NB4 (cell line): ENCODE measurements at places on chromosomes 3 and 15.

- DNase-seq = peak; percentile 11
These were observed 2.4 kb downstream of the ATP1B3 start for GRCh38 chr3:141878817-141879216.

DNA sequence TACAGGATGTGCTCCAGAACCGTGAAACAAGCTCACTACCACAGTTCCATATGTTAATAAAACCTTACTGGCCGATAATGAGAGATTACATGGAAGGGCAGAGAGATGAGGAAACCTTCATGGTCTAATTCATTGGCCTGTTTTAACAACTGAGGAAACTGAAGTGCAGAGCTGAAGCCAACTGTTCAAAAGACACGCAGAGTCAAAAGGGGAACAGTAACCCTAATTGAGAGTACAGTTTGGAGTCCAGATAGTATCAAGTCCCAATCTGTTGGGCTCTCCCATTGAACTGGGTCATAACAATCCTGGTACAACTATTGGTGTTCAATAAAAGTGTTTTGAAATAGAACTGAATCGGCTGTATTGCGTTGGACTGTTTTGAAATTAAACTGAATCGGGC lies 69.6 kb downstream of the SLC12A8 start:
- no peak for DNase-seq

GRCh38 chr3:150274372-150274771 lies 133.7 kb upstream of the TSC22D2 start:
- no peak for DNase-seq

- DNase-seq = peak; percentile 28
These were observed 19.8 kb downstream of the SCAP start for GRCh38 chr3:47455806-47456452.

- no peak for DNase-seq
These were observed 157.6 kb downstream of the KLF13 start for GRCh38 chr15:31483986-31484951.

- peak; percentile 8 for DNase-seq
These were observed 1058.7 kb downstream of the FHIT start for GRCh38 chr3:60192297-60193114.

GRCh38 chr3:43481375-43481774 lies 140.4 kb downstream of the ANO10 start:
- no peak for DNase-seq

DNA sequence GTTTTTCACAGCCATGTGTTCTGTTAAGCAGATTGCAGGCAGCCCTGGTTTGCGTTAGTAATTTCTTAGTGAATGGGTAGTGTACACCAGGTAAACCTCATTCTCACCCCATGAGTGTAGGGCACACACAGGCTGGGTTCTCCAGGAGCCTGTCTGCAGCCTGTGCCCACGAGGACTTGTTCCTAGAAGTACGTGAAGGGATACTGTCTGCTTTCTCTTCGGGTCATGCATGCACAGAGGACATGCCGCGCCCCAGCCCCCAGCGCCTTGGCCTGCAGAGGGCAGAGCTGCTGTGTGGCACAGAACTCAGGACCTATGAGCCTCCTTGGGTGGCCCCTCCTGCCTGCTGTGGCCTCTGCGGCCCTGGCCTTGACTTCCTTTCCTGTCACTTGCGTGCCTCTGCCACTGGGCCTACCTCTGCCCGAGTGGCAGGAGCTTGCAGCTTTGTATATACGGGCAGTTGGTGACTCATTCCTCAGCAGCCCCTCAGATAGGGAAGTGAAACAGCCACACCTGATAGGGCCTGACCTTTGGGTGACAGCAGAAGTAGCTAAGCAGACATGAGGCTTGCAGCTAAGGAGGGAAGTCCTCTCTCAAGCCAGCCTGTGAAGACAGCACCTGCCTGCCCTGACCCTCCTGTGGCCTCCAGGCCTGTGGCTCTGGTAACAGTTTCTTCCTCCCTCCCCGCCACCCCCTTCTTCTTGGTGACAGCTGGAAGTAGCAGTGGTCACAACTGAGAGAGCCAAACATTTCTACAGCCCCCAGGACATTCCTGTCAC lies 19.5 kb downstream of the PPCDC start:
- DNase-seq = peak; percentile 100

- no peak for DNase-seq
These were observed 1040.7 kb upstream of the CFAP20DC start for GRCh38 chr3:60090548-60090947.

DNA sequence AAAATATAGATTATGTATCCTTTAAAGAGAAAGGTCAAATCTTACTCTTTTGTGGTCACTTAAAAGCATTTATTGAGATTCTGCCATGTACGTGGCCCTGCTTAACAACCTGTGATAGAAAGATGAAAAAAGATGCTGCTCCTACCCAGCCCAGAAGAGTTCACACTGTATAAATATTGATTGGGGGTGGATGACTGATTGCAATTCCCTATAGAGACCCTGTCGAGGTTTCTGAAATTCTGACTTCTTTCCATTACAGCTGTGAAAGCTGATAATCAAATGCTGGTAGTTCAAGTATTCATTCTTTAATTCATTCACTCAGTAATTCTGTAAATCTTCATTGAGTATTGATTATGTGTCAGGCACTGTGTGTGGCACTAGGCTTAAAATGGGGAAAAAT lies 114.1 kb upstream of the CHL1 start:
- DNase-seq = no peak

GRCh38 chr3:126959921-126960603 lies 22.9 kb upstream of the PLXNA1 start:
- DNase-seq = no peak

GRCh38 chr3:52062505-52062904 lies 6.1 kb upstream of the DUSP7 start:
- DNase-seq = peak; percentile 50

- peak; percentile 74 for DNase-seq
These were observed 187.4 kb downstream of the FOXP1 start for GRCh38 chr3:71395927-71396695.

GRCh38 chr3:143875546-143875945 lies 27.3 kb upstream of the SLC9A9 start:
- DNase-seq = no peak

DNA sequence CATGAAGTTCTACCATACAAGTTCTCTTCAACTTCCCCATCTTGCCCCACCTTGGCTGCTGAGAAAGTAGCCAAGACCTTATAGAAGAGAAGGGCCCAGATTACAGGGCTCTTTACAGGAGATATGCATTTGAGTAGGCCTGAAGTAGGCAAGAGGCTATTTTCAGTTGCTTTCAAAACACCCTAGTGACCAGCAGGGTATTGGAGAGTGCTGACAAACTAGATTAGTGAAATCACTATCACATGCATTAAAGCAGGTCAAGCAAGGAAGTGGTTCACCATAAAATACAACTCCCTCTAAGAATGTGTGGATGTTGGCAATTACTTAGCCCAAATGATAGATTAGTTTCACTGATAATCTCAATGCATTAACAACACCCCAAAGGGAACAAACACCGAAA lies 2.7 kb upstream of the LZTFL1 start:
- DNase-seq = peak; percentile 12
